ENCODE measurements at places on chromosomes 1 and 21. TPM values are rescaled to one million over a fixed set of nuclear protein-coding genes. Genes with fewer than 3 reads are reported as not detected.
A peak's percentile ranks its signal among the peaks of the same experiment; 100 is the strongest.

MPL gene
- polyA plus RNA-seq = not detected

CHIT1 gene
- polyA plus RNA-seq = not detected

GPR52 gene
- not detected for polyA plus RNA-seq

FAAH gene
- 0.27 TPM for polyA plus RNA-seq

ANXA9 gene
- 0.03 TPM for polyA plus RNA-seq

MTARC2 gene
- polyA plus RNA-seq = 14.5 TPM

RABGAP1L gene
- 20.8 TPM for polyA plus RNA-seq

PDE4B gene
- 5.2 TPM for polyA plus RNA-seq

B3GALT2 gene
- 4.3 TPM for polyA plus RNA-seq

UTS2 gene
- not detected for polyA plus RNA-seq

EPHA2 gene
- polyA plus RNA-seq = 9.8 TPM

EPHB2 gene
- polyA plus RNA-seq = 21.8 TPM

OR2G6 gene
- polyA plus RNA-seq = not detected

AIM2 gene
- polyA plus RNA-seq = not detected

- no peak for DNase-seq
Observed at GRCh38 chr1:30895382-30895943, 13.1 kb downstream of the SDC3 start.

GRCh38 chr1:36689992-36690391 is 207.3 kb upstream of the CSF3R start:
- DNase-seq = no peak

- no peak for DNase-seq
Observed at GRCh38 chr1:6507037-6507428, 15.6 kb upstream of the PLEKHG5 start.

- DNase-seq = no peak
Observed at GRCh38 chr21:29526545-29526944, 227.8 kb downstream of the BACH1 start.

DNA sequence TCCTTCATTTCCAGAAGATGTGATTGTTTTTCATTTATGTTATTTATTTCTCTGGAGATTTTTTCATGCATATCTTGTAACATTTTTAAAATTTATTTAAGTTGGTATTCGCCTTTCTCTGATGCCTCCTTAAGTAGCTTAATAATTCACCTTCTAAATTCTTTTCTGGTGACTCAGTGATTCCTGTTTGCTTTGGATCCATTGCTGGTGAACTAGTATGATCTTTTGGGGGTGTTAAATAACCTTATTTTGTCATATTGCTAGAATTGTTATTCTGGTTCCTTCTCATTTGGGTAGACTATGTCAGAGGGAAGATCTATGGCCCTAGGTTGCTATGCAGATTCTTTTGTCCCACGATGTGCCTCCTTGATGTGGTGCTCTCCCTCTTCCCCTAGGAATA is 1347.2 kb upstream of the B3GALT2 start:
- no peak for DNase-seq

DNA sequence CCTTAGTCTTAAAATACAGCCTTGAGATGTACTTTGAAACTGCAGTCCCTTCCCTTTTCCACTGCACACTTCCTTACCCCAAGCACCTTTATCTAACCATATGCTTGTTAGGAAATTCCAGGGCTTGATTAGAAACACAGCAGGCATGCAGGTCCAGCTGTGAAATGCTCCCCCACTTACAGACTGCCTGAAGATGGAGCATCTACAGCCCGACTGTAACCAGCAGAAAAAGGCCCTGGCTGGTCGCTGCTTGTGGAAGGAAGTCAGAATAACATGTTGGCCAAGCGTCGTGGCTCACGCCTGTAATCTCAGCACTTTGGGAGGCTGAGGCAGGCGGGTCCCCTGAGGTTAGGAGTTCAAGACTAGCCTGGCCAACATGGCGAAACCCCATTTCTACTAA is 37.2 kb downstream of the VN1R5 start:
- DNase-seq = peak; percentile 12

DNA sequence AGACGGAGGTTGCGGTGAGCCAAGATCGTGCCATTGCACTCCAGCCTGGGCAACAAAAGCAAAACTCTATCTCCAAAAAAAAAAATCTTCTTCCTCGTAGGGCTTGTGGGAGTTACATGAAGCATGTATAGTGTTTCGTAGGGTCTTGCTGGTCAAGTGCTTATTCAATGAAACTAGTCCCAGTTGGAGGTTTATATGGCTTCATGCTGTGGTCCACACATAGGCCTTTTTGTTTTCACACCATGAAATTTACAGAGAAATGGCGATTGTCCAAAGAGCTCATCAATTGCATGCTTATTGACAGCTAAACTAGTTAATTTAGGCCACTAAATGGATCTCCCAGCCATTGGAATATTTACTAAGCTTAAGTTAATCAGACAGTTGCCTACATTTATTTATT is 29.6 kb downstream of the HUNK start:
- DNase-seq = no peak

DNA sequence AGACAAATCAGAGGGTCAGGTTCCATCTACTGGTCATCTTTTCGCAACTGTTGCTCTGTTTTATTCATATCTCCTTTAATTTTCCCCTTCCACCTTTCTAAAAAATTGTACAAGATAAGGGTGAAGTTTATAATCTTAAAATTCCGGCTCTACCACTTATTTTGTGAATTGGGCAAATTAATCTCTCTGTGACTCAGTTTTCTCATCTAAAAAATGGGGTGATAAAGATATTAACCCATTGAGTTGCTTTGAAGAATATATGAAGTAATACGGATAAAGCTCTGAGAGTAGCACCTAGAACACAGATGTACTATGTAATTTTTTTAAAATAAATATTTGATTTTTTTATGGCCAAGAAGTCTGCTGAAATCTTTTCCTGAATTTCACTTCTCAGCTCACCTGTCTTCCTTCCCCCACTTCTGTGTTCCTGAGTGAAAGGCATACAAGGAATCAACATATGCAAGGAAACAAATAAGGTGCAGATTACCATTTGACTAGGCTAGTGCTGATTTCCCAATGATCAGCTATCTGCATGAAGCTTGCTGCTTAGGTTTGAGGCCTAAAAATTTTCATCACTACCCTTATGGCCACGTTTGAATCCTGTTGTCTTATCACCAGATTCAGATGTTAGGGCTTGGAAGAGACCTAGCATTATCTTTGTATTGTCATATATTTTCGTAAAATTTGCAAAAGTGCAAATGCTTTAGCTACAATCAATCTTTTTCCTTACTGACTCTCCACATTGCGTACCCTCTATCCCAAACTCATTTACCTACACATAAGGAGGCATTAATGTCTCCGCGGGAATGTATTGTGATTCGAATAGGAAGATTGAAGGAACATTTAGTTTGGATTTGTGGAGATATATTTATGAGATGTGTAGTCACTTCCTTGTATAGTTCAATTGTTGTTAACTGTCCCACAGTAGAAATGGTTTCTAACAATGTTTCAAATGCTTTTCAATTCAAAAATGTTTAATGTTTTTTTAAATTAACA is 718.3 kb upstream of the PTBP2 start:
- DNase-seq = no peak

GRCh38 chr1:31694964-31695313 is 8.9 kb downstream of the COL16A1 start:
- no peak for DNase-seq

DNA sequence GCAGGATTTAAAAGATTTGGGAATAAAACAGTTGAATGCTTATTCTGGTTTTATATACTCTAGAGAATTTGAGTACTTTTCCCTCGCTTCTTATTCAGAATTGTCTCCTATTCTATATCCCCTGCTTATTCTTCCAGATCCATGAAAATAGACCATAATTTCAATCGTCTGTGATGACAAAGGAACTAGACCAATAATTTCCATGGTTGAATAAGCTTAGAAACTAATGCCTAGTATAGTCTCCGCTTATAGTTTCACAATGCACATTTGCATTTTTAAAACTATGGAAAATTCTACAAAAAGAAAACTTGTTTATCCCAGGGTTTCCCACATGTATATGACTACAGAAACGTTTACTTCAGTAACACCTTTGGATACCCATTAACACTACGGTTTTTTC is 247.4 kb upstream of the NR5A2 start:
- no peak for DNase-seq

GRCh38 chr1:115098979-115099692 is 9.8 kb upstream of the TSPAN2 start:
- DNase-seq = peak; percentile 75

DNA sequence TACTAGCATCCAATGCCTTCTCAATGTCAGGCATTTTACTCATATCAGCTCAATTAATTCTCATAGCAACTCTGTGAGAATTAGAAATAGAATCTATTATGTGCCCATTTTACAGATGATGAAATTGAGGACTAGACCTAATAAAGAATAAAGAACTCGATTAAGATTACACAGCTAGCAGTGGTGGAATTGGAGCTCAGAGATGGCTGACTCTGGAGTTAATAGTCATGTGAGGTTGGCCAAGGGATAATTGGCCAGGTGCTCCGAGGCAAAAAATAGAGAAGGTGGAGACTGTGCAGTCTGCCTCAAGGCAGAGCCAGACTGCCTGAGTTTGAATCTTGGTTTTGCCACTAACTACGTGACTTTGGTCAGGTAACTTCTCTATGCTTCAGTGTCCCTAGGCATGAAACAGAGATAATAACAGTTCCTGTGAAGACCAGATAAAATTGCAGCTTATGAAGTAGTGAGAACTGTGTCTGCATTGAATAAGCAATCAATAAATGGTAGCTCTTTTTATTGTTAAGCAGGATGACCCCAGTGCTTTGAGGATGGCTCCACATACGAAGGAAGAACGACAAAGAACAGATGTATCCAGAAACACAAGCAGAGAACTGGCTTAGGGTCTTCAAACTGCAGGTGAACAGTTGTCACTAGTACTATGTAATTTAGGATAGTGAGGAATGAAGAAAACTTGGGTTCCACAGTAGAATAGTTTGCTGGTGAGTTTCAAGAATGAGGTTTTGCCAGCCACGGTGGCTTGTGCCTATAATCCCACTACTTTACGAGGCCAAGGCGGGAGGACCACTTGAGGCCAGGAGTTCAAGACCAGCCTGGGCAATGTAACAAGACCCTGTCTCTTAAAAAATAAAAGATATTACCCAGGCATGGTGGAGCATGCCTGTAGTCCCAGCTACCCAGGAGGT is 6.9 kb upstream of the CCSAP start:
- no peak for DNase-seq

DNA sequence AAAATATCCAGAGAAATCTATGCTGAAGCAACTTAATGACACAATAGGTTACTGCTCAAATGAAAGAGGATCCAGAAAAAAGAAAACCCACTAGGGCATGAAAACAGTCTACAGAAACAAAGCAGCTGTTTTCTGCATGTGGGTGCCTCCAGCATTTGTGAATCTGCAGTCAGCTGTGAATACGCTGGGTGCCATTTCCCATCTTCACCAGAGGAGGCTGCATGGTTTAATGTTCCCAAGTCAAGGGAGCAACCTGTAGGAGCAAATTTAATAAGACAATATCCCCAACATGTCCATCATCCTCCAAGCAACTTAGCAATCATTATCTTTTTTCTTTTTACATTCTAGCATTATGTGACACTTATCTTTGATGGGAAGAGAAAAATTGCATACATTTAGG is 396.6 kb downstream of the BRINP2 start:
- DNase-seq = peak; percentile 14

GRCh38 chr1:6414443-6414844 is 5.3 kb downstream of the HES2 start:
- DNase-seq = peak; percentile 42

- DNase-seq = no peak
Observed at GRCh38 chr1:80896781-80897356, 903.9 kb upstream of the ADGRL2 start.

GRCh38 chr1:10717296-10718082 is 79.0 kb downstream of the CASZ1 start:
- DNase-seq = no peak

GRCh38 chr1:29779146-29779545 is 542.8 kb downstream of the PTPRU start:
- DNase-seq = no peak

GRCh38 chr1:155884031-155884960 is 24.9 kb downstream of the SYT11 start:
- DNase-seq = no peak

GRCh38 chr1:153957744-153958110 is 685 bp downstream of the CRTC2 start:
- DNase-seq = no peak

DNA sequence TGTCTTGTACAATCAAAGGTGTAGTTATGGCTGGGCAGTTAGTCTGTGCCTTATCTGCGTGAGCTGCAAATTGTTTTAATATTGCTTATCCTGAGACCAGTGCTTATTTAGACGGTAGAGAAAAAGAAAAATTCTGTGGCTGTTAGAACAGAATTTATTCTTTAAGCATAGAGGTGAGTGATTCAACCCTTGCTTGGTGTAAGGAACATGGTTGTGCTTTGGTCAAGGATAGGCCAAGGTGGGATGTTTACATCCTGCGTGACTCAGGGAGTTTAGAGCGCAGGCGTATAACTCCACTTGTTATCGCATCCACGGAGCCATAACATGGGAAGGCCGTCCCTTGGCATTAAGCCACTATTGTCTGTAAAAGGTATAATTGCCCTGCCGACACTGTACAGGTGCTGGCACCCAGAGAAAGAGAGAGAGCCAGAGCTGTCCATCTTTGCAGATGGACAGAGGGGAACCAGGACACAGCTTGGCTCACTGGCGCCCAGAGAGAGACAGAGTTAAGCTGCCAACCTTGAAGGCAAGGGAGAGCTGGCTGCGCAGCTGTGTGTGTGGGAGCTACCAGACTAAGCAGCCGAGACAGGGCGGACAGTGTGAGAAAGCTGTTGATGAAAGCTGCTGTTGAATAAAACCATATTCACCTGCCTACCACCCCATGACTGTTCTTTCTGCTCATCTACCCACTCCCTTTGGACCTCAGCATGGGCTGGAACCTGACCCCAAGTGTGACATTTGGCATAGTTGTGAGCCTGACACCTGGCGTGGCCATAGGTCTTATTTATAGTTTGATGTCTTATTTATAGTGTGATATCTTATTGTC is 200.4 kb downstream of the DYRK1A start:
- DNase-seq = no peak

- DNase-seq = no peak
Observed at GRCh38 chr1:235920596-235921375, 54.1 kb upstream of the LYST start.

Measured in fibroblast of lung (primary cell).